GM20000 (cell line): ENCODE measurements at places on chromosomes 11 and 22.

- peak; percentile 37 for DNase-seq
Measured at GRCh38 chr11:9280655-9281301, 15.6 kb upstream of the DENND5A start.

DNA sequence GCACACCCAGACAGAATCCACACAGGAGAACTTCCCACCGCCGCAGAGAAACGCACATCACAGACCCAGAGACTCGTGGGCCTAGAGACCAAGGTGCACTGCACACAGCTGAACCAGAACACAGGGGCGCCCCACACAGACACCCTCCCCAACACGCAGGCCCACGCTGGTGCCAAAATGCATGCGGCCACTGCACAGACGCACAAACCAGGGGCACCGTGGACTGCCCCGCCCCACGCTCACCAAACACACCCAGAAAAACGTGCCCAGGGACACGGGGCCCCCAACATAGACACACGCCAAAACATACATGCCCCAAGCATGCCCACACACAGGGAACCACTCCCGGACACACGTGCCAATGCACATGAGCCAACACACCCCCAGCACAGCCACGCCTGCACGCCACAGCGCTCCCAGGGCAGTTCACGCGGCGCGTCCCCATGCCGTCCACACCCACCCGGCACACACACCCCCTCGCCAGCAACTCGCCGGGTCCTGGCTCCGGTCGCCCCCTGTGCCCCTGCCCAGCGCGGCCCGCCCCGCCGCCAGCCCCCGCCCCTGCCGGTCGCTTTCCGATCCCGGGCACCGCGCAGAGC is 7.8 kb downstream of the ELFN2 start:
- no peak for DNase-seq

GRCh38 chr11:76209973-76210930 is 4.0 kb upstream of the WNT11 start:
- peak; percentile 63 for DNase-seq

DNA sequence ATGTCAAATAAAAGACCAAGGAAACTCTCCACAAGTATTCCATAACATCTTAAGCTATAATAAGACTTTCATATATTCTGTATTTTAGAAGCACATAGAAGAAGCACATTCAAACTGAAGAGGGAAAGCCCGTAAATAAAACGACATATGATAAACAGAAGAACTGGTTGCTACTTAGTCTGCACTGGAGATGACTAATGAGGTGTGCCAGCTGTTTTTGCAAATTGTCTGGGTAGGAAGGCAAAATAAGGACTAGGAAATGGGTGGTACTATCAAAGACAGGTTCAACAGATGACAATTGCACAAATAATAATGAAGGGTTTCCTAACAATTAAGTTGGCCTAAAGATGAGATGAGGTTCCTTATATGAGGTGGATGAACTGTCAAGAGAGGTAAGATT is 593.2 kb upstream of the CCDC179 start:
- DNase-seq = no peak
